ENCODE measurements at places on chromosomes 16 and 17.

DNA sequence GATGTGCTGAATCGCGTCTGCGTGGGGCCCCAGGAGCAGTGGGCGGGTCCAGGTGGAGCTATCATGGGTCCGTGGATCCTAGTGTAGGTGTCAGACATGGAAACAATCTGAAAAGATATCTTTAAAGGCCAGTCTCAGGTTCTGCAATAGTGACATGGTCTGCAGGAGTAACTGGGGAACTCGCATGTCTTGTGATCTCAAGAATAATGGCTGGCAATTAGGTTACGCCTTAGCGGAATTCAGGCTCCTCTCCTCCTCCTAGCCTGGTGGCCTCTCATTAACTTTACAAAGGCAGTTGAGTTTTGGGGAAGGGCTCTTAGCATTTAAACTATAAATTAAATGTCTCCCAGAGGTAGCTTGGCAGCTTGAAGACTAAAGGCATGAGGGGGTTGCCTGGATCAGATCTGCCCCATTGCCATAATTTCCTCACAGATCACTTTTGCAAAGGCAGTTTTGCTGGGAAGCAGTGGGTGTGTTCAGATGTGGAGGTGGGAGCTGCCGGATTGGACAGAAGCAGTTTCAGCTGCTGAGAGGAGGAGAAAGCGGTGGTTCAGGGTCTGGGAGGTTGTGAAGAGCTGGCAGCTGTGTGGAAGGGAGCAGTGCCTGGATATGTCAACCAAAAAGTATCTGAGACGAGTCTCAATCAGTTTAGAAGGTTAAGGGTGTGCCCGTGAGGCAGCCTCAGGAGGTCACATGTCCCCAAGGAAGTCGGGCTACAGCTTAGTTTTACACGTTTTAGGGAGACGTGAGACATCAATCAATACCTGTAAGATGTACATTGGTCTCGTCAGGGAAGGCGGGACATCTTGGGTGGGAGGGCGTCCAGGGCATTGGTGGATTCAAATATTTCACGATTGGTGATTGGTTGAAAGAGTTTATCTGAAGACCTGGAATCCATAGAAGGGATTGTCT, 2.7 kb downstream of the TBCD start:
- H3K4me3 ChIP-seq = no peak overlapping the region
- H3K4me1 ChIP-seq = peaks cover 32% of the 10 kb centered on the region
- H3K27ac ChIP-seq = no peak overlapping the region
- H3K27me3 ChIP-seq = no peaks in the 10 kb centered on the region

DNA sequence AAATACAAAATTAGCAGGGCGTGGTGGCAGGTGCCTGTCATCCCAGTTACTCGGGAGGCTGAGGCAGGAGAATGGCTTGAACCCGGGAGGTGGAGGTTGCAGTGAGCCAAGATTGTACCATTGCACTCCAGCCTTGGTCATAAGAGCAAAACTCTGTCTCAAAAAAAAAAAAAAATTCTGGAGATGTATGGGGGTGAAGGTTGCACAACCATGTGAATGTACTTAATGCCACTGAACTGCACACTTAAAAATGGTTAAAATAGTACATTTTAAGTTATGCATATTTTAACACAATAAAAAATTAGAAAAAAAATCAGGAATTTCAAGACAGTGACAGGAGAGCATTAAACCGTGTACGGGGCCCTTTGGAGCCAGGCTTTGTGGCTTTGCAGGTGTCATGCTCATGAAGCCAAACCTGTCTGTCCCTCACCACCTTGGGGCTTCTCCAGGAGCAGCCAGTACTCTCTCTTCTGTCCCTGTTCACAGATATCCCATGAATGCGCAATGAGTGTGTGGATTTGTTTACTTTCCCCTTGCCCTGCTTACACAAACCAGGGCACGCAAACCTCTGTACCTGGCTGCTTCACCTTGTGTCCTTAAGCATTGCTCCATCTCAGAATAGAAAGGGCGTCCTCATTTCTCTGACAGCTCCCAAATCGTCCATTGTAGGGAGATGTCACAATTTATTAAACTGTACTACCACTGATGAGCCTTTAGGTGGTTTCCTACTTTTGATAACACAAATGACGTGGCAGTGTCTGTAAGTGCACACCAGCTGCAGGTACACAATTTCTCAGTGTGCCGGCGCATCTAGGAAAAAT, 58.2 kb upstream of the CBX4 start:
- no peak for DNase-seq
- no peaks in the 10 kb centered on the region for H3K4me1 ChIP-seq
- no peak overlapping the region for H3K4me3 ChIP-seq
- no peak overlapping the region for H3K27ac ChIP-seq
- peaks cover 8% of the 10 kb centered on the region for H3K27me3 ChIP-seq

GRCh38 chr17:16286947-16287562, 66.2 kb downstream of the CENPV start:
- no peak overlapping the region for H3K4me3 ChIP-seq
- H3K36me3 ChIP-seq = no peaks in the 10 kb centered on the region
- peaks cover 54% of the 10 kb centered on the region for H3K4me1 ChIP-seq
- H3K27me3 ChIP-seq = no peaks in the 10 kb centered on the region
- H3K27ac ChIP-seq = peak overlapping the region; percentile 81

- no peaks in the 10 kb centered on the region for H3K4me1 ChIP-seq
- H3K27me3 ChIP-seq = peaks cover 7% of the 10 kb centered on the region
- no peak overlapping the region for H3K27ac ChIP-seq
- no peak overlapping the region for H3K4me3 ChIP-seq
- no peak for DNase-seq
Measured at GRCh38 chr17:31680126-31680525, 178.9 kb downstream of the COPRS start.

GRCh38 chr16:305916-306626, 23.1 kb downstream of the PDIA2 start:
- no peaks in the 10 kb centered on the region for H3K27me3 ChIP-seq
- H3K4me3 ChIP-seq = no peak overlapping the region
- no peak for DNase-seq

DNA sequence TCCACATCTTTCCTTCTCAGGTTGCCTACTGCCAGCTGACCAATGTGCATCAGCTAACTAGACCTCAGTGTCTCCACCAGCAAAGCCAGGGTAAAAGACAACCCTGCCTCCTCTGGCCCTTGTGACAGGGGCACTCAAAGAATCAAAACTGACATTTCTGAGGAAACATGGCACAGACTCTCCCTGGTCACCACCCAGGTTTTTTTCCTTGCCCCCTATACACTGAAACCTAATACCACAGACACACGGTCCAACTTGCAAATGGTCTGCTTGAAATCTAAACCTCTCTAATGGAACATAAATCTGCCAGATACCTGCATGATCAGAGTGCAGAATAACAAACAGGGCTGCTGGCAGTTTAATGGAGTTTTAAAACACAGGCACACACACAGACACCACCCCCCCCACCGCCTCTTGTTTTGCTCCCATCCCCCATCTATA, 19.5 kb upstream of the CORO6 start:
- H3K27me3 ChIP-seq = no peaks in the 10 kb centered on the region
- no peak overlapping the region for H3K27ac ChIP-seq
- H3K4me3 ChIP-seq = no peak overlapping the region
- H3K36me3 ChIP-seq = peaks cover 39% of the 10 kb centered on the region
- no peak for DNase-seq

DNA sequence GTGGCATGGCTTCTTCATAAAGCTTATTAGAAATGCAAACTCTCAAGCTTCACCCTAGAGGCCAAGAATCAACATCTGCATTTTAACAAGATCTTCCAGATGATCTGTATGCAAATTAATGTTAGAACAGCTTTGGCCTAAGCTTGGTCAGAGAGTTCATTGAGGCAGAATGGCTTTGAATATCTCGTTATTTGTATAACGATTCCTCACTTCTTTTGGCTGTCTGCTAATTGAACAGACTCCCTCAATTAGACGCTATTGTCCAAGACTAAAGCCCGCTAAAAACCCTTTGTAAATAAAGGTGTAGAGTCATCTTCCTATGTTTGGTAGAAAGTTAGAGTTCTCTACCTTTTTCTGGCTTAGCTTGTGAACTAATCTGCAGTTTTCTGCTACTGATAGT, 1453.7 kb downstream of the CDH8 start:
- H3K27ac ChIP-seq = no peak overlapping the region
- no peaks in the 10 kb centered on the region for H3K4me1 ChIP-seq
- DNase-seq = no peak

DNA sequence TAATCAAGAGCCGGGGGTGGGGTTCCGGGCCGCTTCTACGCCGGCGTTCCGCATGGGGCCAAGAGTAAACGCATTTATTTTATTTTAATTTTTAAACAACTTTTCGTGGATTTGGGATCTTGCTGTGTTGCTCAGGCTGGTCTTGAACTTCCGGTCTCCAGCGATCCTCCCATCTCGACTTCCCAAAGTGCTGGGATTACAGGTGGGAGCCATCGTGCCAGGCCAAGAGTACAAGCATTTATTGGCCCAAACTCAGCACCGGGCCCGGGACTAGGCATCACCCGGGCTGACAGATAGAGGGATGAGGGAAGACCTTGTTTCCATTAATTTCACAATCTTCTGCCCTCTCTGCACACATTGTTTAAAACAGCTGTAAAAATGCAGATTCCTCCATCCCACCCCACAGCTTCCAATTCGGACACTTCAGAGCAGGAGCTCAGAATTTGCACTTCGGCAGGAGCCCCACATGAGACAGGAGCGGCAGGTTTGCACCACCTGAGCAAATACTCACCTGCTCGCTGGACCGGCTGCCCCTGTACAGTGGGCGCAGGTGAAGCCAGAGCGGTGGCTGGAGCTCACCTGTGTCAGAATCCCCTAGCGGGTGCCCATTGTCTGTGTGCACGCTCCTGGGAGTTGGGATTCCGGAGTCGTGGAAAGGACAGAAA, 663 bp upstream of the GINS2 start:
- peaks cover 3% of the 10 kb centered on the region for H3K27me3 ChIP-seq
- H3K4me3 ChIP-seq = peak overlapping the region; percentile 48
- H3K27ac ChIP-seq = no peak overlapping the region
- H3K4me1 ChIP-seq = peaks cover 26% of the 10 kb centered on the region
- no peaks in the 10 kb centered on the region for H3K36me3 ChIP-seq
- no peak for DNase-seq

GRCh38 chr16:59202233-59202862, 468.2 kb upstream of the GOT2 start:
- DNase-seq = no peak
- no peak overlapping the region for H3K27ac ChIP-seq
- no peaks in the 10 kb centered on the region for H3K4me1 ChIP-seq
- H3K36me3 ChIP-seq = no peaks in the 10 kb centered on the region
- no peaks in the 10 kb centered on the region for H3K27me3 ChIP-seq

- no peaks in the 10 kb centered on the region for H3K27me3 ChIP-seq
- H3K36me3 ChIP-seq = peaks cover 80% of the 10 kb centered on the region
- no peak overlapping the region for H3K27ac ChIP-seq
- H3K4me3 ChIP-seq = no peak overlapping the region
- peaks cover 3% of the 10 kb centered on the region for H3K4me1 ChIP-seq
Measured at GRCh38 chr17:80212109-80212508, 8.0 kb downstream of the SGSH start.

- H3K4me3 ChIP-seq = no peak overlapping the region
- no peak for DNase-seq
- no peak overlapping the region for H3K27ac ChIP-seq
- peaks cover 58% of the 10 kb centered on the region for H3K36me3 ChIP-seq
Measured at GRCh38 chr17:3030096-3030495, 33.3 kb downstream of the OR1D5 start.

- H3K4me1 ChIP-seq = peaks cover 18% of the 10 kb centered on the region
- DNase-seq = no peak
- no peak overlapping the region for H3K4me3 ChIP-seq
- no peaks in the 10 kb centered on the region for H3K36me3 ChIP-seq
- H3K27ac ChIP-seq = no peak overlapping the region
- no peaks in the 10 kb centered on the region for H3K27me3 ChIP-seq
Measured at GRCh38 chr17:31099016-31099415, 4.2 kb downstream of the NF1 start.

DNA sequence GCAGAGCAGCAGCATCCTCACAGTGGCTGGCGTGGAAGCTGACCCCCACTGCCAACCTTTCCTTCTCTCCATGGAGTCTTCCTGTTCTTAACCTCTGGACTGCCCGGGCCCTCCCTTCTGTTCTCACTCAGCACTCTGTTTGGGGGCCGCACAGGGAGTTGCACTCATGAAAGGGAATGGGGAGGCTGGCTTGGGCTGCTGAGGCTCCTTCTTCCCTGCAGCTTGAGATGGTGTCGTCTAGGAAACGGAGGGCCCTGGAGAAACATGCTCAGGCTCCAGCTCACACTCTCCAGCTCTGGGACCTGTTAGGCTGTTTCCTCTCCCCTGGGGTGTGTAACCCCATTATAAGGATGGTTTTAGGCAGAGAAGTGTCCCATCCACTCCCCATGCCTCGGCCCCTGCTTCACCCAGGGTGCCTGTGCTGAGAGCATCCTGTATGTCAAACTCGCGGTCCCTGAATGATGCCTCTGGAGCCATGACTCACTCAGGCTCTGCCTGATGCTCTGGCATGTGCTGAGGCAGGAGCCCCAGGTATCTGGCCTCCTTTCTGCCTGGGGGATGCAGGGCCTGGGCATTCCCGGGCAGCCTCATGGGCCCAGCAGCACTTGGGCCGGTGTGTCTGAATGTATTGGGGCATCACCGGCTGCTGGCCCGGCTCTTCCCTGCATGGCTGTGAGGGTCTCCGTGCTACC, 18.9 kb downstream of the TMEM94 start:
- peaks cover 39% of the 10 kb centered on the region for H3K36me3 ChIP-seq
- H3K4me1 ChIP-seq = no peaks in the 10 kb centered on the region
- no peak overlapping the region for H3K27ac ChIP-seq
- H3K27me3 ChIP-seq = no peaks in the 10 kb centered on the region
